ENCODE measurements at places on chromosomes 5 and 9.

DNA sequence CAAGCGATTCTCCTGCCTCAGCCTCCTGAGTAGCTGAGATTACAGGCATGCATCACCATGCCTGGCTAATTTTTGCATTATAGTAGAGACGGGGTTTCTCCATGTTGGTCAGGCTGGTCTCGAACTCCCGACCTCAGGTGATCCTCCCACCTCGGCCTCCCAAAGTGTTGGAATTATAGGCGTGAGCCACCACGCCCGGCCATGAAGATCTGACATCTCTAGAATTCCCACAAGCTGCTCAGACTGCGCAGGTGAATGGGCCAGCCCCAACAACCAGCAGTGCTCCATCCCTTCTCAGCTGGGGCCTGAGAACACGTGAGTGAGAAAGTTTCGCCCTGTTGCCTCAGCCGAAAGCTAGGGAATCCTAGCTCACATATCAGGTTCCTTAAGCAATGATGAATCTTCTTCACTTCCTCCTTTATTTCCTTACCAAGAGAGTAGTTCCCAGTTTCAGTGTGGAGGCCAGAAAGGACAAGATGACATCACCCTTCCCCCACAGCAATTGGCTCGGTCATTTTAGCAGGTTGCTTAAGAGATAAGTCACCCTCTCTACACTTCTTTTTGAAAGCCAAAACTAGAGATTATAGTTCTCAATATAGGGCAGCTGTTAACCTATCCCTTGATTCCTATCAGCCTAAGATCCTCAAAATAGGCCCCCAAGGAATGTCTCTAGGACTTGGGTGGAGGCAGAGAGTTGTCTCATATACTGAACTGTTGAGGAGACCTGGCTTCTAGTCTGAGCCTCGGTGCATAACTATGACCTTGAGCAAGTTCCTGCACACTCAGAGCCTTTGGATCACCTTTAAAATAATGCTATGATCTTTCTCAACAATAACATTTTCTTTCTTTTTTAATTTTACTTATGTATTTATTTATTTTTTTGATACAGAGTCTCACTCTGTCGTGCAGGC, 23.9 kb upstream of the PPP2CA start:
- no peak for DNase-seq

DNA sequence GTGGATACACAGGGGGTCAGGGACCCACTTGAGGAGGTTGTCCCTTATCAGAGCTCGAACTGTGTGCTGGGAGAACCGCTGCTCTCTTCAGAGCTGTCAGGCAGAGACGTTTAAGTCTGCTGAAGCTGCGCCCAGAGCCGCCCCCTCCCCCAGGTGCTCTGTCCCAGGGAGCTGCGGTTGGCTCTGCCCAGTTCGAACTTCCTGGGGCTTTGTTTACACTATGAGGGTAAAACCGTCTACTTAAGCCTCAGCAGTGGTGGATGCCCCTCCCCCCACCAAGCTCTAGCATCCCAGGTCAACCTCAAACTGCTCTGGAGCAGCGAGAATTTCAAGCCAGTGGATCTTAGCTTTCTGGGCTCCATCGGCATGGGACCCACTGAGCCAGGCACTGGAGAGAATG, 15.9 kb downstream of the SRD5A1 start:
- no peak for DNase-seq

- DNase-seq: no peak
These were observed 192.1 kb downstream of the ERCC6L2 start for GRCh38 chr9:96067600-96067999.

GRCh38 chr5:819078-819477, 31.7 kb downstream of the ZDHHC11 start:
- DNase-seq: no peak

DNA sequence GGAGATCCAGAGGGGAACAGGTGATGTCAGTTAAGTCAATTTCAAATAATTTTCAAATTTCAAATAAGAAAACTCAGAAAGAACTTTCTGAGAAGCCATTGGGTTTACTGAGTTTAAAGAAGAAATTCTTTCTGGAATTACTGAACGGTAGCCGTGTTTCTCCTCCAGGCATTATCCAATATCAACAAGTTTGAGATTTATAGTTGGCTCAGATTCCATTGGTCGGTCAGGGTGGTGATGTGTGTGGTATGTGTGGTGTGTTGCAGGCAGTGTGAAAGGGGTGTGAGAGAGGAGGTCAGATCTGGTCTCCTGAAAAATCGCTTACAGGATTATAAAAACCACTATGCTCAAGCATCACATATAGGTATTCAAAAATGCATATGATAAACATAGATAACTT, 60.1 kb downstream of the PDE4D start:
- no peak for DNase-seq

- no peak for DNase-seq
These were observed 83.4 kb upstream of the ZNF169 start for GRCh38 chr9:94175669-94176068.

DNA sequence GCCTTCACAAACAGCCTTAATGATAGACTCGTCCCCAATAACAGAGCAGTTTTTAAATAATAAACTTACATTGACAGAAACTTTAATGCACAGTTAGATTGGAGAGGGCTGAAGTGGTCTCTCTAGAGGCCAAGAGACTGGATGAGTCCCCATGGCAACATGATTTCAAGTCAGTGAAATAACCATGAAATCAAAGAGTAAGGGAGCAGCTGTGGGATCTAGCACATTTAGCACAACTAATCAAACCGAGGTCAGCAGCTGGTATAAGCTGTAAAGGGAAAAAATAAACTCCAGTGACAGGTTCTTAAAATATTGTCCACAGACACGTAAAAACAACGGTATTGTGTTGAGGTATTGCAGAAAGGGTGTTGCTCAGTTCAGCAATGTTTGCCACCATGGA, 916.6 kb downstream of the DNAH5 start:
- no peak for DNase-seq

- no peak for DNase-seq
These were observed 117.9 kb upstream of the PRDM9 start for GRCh38 chr5:23389291-23390101.

GRCh38 chr5:172931001-172931536, 28.2 kb upstream of the RPL26L1 start:
- DNase-seq: no peak

- no peak for DNase-seq
These were observed 2.3 kb upstream of the EFNA5 start for GRCh38 chr5:107673039-107673367.

- DNase-seq: no peak
These were observed 104.1 kb downstream of the TLE1 start for GRCh38 chr9:81585191-81585763.

DNA sequence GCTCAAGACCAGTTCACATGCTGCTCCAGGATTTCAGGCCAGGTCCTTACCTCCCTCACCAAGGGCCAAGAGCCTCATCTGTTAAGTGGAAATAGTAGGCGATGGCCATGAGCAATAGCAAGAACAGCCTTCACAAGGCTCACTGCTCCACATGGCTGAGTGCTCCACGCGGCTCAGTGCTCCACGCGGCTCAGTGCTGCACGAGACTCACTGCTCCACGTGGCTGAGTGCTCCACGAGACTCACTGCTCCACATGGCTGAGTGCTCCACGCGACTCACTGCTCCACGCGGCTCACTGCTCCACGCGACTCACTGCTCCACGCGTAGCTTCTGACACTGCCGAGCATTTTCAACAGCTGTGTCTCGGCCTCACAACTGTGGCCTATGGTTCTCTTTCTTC, 36.4 kb upstream of the ADAMTS2 start:
- DNase-seq: no peak

- no peak for DNase-seq
These were observed 56.2 kb upstream of the TNFSF15 start for GRCh38 chr9:114861922-114862605.

DNA sequence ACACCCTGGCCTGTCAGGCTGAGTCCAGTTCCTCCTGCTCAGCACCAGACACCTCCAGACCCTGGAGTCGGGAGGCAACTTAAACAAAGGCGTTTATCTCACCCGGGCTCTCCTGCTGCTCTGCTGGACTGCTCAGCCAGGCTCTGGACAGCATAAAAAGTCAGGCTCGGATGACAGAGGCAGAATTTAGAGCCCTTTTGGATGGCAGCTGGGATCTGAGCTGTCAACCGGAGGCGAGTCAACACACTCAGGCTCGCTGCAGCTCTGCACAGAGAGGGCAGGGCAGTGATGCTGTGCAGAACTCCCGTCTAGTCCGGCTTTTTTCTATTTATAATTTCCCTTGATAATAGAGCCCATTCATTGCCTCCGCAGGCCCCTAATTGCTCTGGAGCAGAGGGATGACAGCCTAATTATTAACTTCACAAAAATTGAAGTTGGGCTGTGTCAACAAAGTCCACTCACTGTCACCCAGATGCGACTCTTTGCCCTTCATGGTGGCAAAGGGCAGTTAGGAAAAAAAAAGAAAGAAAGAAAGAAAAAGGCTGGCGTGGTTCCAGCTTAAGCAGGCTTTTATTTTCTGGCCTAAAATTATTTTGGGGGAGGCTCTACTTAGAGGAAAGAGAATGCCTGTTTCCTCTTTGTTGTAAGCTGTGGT, 37.6 kb downstream of the STC2 start:
- DNase-seq: no peak

DNA sequence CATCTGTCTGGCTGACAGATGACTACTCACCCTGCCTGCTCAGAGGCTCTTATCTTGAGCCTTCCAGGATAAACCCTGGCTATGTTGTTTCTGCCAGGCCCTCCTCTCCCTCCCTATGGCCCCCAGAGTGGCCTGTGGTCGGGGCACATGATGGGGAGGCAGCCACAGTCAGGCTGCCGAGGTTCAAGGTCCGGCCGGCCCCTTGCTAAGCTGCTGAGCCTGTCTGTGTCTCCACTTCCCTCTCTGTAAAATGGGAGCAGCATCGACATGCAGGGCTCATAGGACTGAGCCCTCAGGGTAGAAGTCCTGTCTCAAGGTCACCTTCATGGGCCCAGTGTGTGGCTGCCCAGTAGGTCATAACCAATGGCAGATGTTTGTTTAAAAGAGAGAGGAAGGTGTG, 28.5 kb downstream of the WNK2 start:
- DNase-seq: no peak

GRCh38 chr5:172437445-172438318, 16.6 kb downstream of the SH3PXD2B start:
- no peak for DNase-seq

DNA sequence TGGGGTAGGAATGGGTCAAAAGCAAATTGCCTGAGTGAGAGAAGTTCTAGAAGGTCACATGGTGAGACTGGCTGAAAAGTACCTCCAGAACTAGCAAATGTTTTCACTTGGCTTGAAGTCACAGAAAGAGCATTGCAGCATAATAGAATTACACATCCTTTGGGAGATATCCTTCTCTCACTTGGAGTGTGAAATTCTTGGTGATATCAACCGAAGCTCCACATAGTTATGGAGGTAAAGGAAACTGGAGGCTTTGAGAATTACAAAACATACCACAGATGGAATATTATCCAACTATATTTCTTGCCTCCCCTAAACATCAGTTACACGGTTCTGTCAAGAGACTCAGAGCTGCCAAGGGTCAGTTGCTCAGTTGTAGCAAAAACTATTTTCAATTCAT, 182.4 kb downstream of the SEMA5A start:
- DNase-seq: no peak
